Large intestine (tissue), 12 donors: ENCODE measurements at places on chromosomes 11 and 22. TPM values are rescaled to one million over a fixed set of nuclear protein-coding genes. Genes with fewer than 3 reads are reported as not detected.

DNA sequence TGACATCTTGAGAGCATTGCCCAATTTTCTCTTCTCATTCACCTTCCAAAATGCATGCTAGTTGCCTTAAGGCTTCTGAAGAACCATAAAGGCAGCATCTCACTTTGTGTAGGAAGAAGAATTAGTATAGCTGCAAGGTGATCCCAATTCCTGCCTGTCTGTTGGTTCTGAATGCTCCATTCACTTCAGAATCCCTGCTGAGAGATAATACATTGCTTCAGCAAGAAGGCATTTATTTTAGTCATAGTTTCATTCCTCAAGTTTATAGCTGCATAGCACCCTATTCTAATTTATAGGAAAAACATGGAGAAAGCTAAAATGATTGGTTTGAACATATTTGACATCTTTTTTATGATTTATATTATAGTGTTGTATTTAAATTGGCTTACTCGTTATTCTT, 181.3 kb downstream of the METTL15 start:
- no peak for DNase-seq

Gene C11orf16
- 0.12 TPM for polyA plus RNA-seq

Gene MS4A3
- 0.24 TPM for polyA plus RNA-seq

Gene BTBD18
- 0.09 TPM for polyA plus RNA-seq
